Activated CD4-positive, alpha-beta memory T cell treated with anti-CD3 and anti-CD28 coated beads for 36 hours (primary cell): ENCODE measurements at places on chromosomes 7 and 10. TPM values are rescaled to one million over a fixed set of nuclear protein-coding genes. Genes with fewer than 3 reads are reported as not detected.

DNA sequence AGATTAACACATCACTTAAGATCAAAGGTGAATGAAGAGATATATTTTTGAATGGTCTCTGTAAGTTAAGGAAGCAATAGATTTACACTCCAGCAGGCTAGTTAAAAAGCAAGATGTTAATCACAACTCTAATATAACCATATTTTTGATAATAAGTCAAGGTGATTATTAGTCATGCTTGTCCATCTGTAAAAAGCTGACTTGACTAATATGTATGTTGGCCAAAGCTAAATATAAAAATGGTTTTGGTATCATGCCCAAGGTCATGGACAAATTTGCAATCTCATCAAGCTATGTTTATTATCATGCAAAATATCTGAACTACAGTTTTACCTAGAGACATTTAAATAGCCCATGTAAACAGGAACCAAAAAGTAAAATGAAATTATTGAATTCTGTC is 102.6 kb upstream of the CSTF2T start:
- no peak overlapping the region for H3K27ac ChIP-seq
- H3K4me1 ChIP-seq = no peaks in the 10 kb centered on the region
- H3K36me3 ChIP-seq = no peaks in the 10 kb centered on the region
- no peak overlapping the region for H3K4me3 ChIP-seq
- no peak for DNase-seq

GRCh38 chr10:122657255-122657654 is 42.4 kb downstream of the C10orf120 start:
- no peak for DNase-seq
- H3K4me3 ChIP-seq = no peak overlapping the region
- peaks cover 12% of the 10 kb centered on the region for H3K27me3 ChIP-seq
- no peaks in the 10 kb centered on the region for H3K36me3 ChIP-seq
- H3K27ac ChIP-seq = no peak overlapping the region
- H3K4me1 ChIP-seq = no peaks in the 10 kb centered on the region

DNA sequence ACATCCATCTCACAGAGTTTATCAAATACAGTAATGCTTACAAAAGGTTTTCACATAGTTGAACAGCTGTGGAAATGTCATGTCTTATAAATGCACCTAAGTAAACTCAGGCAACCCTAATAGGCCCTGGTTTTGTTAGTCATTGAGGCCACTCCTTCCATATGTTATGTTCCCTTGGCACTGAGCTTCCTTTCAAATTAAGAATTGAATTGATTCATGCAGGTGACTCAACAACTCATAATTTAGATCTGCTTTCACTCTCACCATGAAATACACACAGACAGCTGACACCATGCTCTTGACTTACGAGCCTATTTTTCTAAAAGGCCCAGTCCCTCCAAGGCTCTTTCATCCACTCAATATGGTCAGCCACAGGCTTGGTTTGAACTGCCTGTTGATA is 476.9 kb downstream of the KCNMA1 start:
- no peak overlapping the region for H3K27ac ChIP-seq
- peaks cover 3% of the 10 kb centered on the region for H3K4me1 ChIP-seq
- peaks cover 21% of the 10 kb centered on the region for H3K27me3 ChIP-seq
- no peak for DNase-seq
- H3K4me3 ChIP-seq = no peak overlapping the region

- H3K27me3 ChIP-seq = no peaks in the 10 kb centered on the region
- H3K4me1 ChIP-seq = no peaks in the 10 kb centered on the region
- no peak overlapping the region for H3K27ac ChIP-seq
- no peaks in the 10 kb centered on the region for H3K36me3 ChIP-seq
Observed at GRCh38 chr7:145398758-145399157, 562.9 kb upstream of the TPK1 start.

GRCh38 chr10:6054884-6055283 is 7.3 kb downstream of the IL2RA start:
- peak; percentile 45 for DNase-seq
- H3K27me3 ChIP-seq = no peaks in the 10 kb centered on the region
- peaks cover 83% of the 10 kb centered on the region for H3K4me1 ChIP-seq

Gene LIPF
- total RNA-seq = not detected

Gene GIMAP5
- total RNA-seq = 48.3 TPM

Gene NKX1-2
- total RNA-seq = not detected

Gene PLAC9
- not detected for total RNA-seq

Gene NPY4R2
- total RNA-seq = not detected

Gene NRF1
- total RNA-seq = 19.9 TPM
